ENCODE measurements at places on chromosomes 4 and X.

DNA sequence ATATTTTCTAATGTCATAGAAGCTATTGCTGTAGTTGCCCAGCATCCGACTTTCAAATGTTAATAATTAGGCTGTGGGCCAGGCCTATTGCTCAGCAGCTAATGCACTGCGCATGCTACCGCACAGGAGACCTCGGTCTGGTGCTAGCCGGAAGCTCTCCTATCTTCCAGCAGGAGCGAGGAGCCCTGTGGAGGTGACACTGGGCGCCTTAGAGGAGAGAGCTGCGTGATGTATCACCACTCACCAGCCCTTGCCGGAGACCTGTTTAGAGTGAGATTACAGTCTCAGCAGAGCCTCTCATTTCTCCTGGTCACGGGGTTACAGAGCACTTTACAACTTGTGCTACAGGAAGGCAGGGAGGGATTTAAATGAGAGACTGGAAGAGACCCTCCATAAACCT, 31.1 kb upstream of the MID1IP1 start:
- no peak for DNase-seq

DNA sequence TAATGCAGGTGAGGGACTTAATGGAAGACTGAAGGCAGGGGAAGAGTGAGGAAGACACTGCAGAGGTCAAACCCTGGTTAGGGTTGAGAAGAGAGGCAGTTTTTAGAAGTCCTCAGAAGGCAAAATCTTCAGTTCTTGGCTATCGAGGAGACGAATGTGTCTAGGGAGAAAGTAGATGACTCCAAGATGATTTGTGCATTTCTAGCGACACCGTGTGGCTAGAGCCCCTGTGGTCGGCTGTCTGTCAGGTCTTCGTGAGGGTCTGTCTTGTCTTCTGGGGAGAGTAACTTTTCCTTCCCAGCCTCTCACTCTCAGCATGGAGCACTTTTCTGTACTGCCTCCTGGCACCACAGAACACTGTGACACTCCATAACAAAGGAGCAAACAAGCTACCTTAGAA, 458.1 kb downstream of the STIM2 start:
- DNase-seq, result peak; percentile 35

DNA sequence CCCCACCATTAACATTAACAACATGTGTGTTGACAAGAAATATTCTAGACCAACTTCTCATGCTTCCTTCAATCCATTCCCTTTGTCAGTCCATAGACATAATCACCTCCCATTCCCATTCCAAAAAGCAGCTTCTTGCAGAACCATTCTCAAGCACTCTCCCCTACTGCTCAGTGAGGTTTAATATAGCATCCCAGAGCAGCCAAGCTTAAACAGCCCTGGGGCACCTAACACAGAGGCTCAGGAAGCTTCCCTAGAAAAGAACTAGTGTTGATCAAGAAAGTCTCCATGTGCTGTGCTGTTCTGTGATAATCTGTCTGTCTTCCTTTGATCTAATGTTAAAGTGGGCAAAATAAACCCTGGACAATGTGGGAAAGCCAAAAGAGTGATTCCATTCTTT, 174.2 kb upstream of the NOCT start:
- no peak for DNase-seq

GRCh38 chrX:4379071-4379470, 665.6 kb upstream of the PRKX start:
- DNase-seq, result no peak

- DNase-seq, result no peak
These were observed 178.0 kb downstream of the DCLK2 start for GRCh38 chr4:150256225-150256620.

All from HCT116 (cell line).